NCI-H345 (cell line): ENCODE measurements at places on chromosomes 16 and 17.

GRCh38 chr16:56860226-56861020 lies 4.6 kb upstream of the SLC12A3 start:
- no peak for DNase-seq

DNA sequence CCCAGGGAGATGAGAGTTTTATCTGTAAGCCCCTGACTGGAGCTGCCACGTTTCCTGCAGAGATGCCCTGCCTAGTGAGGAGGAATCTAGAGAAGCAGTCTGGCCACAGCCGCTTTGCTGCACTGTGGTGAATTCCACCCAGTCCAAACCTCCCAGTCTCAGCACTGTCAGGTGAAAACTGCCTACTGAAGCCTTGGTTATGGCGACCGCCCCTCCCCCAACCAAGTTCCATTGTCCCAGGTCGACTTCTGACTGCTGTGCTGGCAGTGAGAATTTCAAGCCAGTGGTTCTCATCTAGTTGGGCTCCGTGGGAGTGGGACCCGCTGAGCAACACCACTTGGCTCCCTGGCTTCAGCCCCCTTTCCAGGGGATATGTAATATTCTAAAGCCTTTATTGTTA lies 10.2 kb upstream of the LYZL6 start:
- no peak for DNase-seq

- DNase-seq = peak; percentile 84
Observed at GRCh38 chr17:63445954-63446752, at the start of gene CYB561. Gene CYB561, minus strand, starts transcription at chr17:63446306. Its CDS starts 8,759 bp downstream, at chr17:63437547.

- no peak for DNase-seq
Observed at GRCh38 chr17:38654411-38655398, 20.1 kb downstream of the EPOP start.

GRCh38 chr16:2511128-2511800 lies 2.5 kb upstream of the ATP6V0C start:
- DNase-seq = no peak

DNA sequence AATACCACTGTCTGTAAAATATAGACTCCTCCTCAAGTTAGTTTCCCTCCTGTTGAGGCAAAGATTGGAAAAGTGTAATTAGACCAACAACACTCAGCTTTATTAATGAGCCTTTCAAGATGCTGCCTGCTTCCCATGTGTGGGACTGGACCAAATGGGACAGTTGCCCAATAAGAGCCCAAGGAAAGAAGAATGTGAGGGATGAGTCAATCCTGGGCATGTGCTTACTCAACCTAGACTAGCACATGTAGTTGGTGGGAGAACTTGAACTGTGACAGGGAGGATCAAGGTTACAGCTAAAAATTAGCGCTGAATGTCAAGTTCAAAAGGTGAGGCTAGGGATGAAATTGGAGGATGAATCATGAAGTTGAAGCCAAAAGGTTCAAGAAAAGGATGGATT lies 435.5 kb downstream of the CA10 start:
- no peak for DNase-seq

- DNase-seq = peak; percentile 16
Observed at GRCh38 chr16:1335211-1335971, 1.9 kb downstream of the BAIAP3 start.

DNA sequence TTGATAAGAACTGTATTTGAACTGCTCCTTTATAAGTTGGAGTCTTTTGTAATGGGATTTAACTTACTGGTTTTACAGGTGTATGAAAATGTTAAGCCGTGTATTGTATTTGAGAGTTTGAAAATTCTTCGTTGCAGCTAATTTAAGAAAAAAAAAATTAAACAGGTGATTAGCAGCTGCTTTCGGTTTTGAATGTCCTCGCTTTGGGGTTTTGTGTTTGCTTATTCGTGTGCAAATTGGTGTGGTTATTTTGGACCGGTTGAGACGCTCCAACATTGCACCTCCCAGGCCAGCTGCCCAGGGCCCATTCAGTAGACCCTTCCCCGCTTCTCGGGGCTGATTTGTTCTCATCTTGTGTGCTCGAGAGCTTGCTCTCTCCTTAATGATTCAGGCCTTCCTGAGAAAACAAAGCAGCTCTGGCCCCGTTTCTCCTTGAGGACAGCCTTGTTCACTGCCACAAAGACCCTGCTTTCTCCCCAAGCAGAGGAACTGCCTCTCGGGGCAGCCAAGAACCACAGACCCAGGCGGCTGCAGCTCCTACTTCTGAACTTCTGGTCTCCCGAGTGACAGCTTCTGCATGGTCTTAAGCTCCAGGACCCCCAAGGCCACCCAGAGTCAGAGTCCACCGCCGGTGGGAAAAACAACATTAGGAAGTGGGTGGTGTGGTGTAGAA lies 100.5 kb downstream of the MSI2 start:
- no peak for DNase-seq

GRCh38 chr17:55660178-55660886 lies 62.3 kb downstream of the TMEM100 start:
- no peak for DNase-seq

DNA sequence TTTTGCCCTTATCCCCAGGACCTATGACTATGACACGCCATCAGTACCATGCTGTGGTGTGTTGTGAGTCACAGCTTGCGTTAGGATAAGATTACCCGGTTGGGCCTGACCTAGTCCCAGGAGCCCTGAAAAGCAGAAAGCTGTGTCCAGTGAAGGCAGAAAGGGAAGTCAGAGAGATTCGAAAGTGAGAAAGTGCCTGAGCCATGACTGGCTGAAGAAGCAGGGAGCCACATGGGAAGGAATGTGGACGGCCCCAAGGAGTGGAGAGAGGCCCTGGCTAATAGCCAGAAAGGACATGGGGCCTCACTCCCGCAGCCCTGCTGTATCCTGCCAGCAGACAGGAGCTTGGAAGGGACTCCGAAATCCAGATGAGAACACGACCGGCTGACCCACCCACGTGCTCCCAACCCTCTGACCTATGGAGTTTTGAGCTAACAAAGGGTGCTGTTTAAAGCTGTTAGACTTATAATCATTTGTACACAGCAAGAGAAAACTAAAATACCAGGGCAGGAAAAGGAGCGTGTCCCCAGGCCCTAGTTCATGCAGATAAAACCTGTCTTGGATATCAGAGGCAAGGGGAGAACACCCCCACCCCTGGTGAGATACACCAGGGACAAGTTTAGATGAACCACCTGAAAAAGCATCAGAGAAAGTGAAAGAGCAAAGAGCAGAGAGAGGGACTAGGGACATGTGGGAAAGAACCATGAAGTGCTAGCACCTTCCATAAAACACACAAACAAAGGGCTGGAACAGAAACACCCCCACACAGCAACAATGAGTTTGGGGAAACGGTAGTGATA lies 115.3 kb downstream of the SLC39A11 start:
- no peak for DNase-seq

DNA sequence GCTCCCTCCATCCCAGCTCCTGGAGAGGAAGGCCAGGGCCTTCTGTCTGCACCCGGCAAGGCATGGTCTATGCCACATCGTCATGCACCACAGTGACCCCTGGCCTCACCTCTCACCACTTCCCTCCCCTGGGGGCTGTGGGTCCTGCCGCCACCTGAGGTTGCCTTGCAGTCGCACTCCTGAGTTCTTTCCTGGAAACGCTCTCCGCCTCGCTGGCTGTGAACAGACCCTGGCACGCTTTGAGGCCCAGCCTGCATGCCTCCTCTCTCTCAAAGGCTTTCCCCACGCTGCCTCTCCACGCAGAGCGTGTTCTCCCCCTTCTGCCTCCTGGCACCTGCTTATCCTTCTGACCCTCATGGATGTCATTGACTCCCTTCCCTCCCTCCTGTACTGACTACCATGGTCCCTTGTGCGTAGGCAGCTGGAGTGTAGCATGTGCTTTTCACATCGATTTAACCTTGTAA lies 45.4 kb downstream of the SEC14L1 start:
- DNase-seq = no peak

GRCh38 chr16:842711-843560 lies 42.4 kb upstream of the GNG13 start:
- no peak for DNase-seq

DNA sequence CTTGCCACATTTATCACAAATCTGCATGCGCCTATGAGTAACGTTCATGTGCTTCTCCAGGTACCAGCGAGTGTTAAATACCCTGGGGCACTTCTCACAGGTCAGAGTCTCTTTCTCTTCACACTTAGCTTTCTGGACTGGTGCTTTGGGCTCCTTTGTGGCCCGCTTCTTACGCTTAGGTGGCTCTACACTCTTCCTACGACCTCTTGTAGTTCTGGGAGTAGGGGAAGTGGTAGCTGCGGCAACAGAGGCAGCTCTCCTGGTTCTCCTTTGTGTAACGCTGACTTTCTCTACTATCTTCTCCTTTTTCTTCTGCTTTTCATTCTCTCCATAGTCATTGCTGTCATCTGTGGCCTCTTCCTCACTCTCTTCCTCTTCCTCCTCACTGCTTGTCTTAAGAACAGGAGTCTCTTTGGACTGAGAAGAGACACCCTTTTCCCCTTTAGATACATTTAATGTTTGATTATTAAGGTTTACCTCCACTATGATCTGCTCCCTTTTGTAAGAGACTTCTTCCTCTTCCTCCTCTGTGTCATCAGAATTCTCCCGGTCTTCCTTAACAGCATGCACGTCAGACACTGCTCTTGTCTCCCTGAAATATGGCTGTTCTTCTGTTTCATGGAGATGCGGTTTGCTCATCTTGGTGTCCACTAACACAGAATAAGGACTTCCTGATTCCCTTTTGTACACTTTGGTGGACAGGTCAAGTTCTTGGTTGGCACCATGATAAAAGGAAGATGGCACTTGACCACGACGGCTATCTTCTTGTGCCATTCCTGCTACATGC lies 45.0 kb downstream of the ZNF652 start:
- DNase-seq = no peak

DNA sequence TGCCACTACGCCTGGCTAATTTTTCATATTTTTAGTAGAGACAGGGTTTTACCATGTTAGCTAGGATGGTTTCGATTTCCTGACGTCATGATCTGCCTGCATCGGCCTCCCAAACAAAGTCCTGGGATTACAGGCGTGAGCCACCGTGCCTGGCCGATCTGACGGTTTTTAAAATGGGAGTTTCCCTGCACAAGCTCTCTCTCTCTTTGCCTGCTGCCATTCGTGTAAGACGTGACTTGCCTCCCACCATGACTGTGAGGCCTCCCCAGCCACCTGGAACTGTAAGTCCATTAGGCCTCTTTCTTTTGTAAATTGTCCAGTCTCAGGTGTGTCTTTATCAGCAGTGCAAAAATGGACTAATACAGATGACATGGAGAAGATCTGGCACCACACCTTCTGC lies 4.7 kb upstream of the FLCN start:
- DNase-seq = no peak

- peak; percentile 45 for DNase-seq
Observed at GRCh38 chr17:79482727-79483521, 127.9 kb downstream of the RBFOX3 start.

- no peak for DNase-seq
Observed at GRCh38 chr16:85055493-85056210, 28.1 kb downstream of the KIAA0513 start.

- DNase-seq = no peak
Observed at GRCh38 chr17:28719021-28719433, 758 bp upstream of the RPL23A start.

DNA sequence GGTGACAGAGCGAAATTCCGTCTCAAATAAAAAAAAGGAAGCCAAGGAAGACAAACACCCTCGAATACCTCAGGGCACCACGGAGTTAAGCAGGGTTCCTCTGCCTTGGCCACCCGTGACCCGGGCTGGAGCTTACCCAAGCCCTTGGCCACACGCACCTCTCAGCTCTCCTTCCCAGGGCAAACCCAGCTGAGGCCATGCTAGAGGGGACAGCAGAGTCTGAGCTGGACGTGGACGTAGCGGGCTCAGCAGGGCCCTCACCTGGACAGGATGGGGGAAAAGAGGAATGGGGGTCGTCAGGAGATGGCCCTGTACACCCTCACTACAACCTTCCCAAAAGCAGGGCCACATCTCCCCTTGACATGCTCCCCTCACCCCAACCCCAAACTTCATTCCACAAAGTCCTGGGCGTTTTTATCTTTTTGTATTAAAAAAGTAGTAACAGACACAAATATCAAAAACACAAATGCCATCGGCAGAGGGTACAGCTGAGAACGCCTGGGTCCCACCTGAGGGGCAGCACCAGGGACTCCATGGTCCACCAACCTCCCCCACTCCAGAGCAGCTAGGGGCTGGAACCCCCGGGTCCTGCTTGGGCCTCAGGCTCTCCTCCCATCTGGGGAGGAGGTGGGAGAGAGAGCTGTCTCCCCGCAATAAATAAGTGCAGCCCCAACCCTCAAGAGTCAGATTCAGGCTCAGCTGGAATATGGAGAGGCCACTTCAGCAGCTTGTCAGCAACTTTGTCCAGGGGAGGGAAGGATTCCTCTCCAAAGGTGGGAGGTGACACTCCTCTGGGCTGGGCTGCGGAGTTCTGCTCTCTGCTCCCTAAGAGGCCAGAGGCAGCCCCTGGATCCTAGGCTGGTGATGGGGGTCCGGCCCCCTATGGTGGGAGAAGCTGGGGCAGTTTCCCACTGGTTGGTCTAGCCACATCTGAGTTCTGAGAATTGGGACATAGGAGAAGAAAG lies 11.9 kb downstream of the PER1 start:
- DNase-seq = no peak

DNA sequence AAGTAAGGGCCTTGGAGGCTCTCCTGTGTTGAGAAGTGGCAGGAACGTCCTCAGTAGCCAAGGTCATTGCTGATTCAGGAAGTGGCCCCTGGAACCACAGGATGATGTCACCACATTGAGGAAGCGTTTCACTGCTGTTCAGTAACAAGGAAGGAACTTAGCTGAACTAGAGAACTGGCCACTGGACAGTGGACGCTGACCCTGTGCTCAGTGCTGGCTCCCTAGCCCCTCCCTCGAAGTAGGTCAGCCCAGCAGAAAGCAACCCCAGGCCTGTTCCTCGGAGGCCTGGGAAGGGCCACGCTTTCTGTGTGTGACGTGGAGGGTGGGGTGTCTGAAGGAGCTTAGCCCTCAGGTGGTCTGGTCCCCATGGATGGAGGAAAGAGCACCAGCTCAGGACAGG lies 58.3 kb downstream of the B9D1 start:
- DNase-seq = no peak

DNA sequence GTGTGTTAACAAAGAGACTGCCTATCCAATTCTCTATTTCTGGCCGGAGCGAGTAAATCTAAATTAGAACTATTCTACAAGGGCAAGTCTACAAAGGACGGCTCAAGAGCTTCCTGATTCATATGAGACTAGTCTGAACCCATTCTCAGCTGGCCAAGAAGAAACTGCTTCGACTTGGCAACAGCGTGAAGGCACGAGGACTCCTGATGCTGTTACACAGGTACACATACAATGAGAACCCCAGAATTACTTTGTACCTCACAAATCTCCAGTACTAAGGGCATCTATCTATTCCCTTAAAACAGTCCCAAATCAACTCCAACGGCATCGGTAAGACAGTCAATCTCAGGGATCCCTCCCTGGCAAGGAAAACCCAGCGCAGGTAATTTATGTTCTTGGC lies 1.5 kb downstream of the CRK start:
- no peak for DNase-seq

GRCh38 chr17:51188271-51188833 lies 22.1 kb downstream of the NME2 start:
- DNase-seq = no peak

DNA sequence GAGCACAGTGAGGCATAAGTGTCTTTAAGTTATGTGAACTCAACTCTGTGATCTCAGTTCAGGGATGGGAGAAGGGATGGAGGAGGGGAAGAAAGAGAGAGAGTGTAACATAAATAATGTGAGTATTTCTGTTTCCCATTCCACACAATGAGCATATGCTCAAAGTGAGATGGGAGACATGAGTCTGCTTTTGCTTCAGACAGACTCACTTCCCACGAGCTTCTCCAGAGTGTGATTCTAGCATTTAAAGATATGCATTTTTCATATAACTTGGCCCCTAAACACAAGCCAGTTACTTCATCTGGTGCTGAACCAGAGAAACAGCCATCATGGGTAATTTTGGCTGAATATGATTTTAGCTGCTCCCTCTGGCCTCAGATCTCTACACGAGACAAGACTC lies 35.0 kb downstream of the SHISA9 start:
- no peak for DNase-seq

- DNase-seq = no peak
Observed at GRCh38 chr16:67451061-67451703, 20.3 kb downstream of the HSD11B2 start.
